ENCODE measurements at places on chromosomes 1 and 21.

DNA sequence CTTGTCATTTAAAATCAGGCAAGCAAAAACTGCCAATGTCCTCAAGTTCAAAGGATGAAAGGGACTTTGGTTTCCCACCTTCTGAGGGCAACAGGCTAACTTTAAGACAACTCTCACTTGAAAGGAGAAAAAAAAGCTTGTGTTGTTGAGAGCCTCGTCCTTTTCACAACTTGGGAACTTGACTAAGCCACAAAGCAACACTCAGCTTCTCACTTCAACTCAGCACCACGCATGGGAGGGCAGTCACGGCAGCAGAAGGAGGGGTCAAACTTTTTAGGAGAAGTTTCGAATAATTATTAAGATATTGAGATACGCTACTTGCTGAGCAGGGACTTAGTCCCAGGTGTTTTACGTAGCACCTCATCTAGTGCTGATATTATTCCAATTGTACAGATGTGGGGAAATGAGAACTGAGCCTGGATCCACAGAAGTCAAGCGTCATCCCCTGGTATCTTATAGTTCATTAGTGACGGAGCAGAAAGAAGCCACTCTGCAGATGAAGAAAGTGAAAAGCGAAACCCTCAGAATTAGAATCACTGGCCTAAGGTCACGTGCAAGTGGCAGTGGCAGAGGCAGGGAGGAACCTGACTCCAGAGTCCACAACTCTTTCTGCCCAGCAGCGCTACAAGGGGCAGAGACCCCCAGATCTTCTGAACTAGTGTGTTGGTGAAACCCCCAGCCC is 83.6 kb downstream of the JAK1 start:
- no peak for DNase-seq

GRCh38 chr1:24109686-24110475 is 2.1 kb downstream of the MYOM3 start:
- no peak for DNase-seq

DNA sequence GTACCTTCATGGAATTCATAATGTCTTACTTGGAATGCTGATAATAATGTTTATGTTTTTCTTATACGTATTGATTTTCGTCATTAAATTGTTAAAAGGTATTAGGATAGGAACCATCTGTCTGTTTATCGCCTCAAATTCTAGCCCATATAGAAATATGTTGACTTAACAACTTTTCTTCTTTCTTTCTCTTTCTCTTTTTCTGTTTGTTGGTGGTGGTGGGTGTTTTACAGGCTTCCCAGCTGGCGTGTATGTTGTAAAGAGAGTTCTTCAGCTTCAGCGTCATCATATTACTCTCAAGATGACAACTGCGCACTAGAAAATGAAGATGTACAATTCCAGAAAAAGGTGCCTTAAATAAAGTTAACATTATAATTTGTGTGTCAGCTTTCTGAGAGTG is 18.3 kb downstream of the SUCO start:
- DNase-seq: no peak

DNA sequence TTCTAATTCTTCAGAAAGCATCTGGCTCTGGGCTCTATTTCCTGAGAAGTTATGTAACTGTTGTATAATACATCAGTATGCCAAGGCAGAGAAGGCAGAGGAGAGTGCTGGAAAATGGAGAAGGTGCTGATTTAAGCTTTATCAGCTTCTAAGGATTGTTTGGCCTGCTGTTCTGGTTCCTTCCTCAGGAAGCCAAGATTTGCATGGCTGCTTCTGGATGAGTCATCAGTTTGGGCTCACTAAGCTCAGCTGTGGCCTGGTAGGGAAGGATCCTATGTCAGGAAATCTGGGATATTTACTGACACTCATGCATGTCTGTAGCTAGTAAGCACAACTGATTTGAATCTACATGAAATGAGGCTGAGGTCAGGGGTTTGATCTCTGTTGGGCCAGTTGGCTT is 73.2 kb upstream of the ADGRL4 start:
- DNase-seq: no peak

DNA sequence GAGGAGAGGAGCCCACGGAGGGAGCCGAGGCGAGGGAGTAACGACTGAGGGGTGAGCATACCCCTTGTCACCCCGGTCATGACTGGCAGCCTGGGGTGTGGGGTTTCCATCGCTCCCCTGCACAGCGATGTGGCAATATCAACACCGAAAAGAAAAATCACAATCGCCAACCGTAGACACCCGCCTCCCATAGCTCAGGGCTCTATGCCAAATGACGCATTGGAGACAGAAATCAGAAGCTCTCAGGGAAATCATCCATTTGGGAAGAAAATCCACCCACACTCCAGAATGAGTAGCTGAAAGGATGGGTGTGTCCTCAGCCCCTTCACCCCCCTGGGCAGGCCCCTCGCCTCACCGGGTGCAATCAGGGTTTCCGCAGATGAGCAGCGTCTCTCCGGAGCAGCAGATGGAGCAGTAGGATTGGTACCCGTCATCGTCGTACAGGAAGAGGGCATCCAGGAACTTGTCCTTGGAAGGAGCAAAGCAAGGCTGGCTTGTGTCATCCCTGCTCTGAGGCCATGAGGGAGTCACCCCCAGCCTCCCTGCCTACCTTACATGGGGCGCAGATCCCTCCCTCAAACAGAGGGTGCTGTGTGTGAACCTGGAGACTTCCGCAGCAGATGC is 2.5 kb downstream of the DNMT3L start:
- DNase-seq: no peak

GRCh38 chr1:34858901-34859445 is 576 bp downstream of the SMIM12 start:
- no peak for DNase-seq

- DNase-seq: no peak
Observed at GRCh38 chr1:61315011-61315410, 232.7 kb downstream of the NFIA start.

DNA sequence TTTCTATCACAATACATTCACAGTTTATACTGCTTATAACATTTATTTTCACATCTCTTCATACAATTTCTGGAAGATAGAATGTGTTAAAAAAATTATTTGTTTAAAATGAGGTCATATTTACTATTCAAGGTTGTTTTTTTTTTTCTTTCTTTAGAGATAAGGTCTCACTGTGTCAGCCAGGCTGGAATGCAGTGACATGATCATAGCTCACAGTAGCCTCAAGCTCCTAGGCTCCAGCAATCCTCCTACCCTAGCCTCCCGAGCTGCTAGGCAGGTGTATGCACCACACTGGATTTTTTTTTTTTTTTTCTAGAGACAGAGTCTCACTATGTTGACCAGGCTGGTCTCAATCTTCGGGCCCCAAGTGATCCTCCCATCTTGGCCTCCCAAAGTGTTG is 19.0 kb upstream of the RNF11 start:
- no peak for DNase-seq

- DNase-seq: no peak
Observed at GRCh38 chr1:1171161-1171545, 2.5 kb upstream of the TTLL10 start.

DNA sequence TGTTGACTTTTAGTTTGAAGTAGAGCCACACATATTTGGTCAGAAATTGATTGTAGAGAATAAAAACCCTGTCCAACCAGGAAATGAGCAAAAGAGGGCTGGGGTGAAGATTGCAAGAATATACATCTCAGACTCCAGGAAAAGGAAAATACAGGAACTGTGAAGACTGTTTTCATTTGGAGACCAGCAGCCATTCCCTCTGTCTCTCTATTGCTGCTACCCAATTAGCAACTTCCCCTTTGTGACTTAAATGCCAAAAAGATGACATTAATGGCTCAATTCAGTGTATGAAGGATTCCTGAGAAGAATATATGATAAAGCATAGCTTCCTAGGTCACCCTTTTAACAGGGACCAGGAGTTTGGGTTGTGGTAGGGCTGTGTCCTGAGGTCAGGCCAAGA is 31.6 kb upstream of the CEP350 start:
- no peak for DNase-seq

- no peak for DNase-seq
Observed at GRCh38 chr1:19356266-19356665, 44.1 kb downstream of the SLC66A1 start.

GRCh38 chr1:212070720-212071302 is 35.3 kb downstream of the DTL start:
- DNase-seq: peak; percentile 33

GRCh38 chr1:21174654-21175323 is 1.9 kb downstream of the EIF4G3 start:
- no peak for DNase-seq
